ENCODE measurements at places on chromosomes 5 and 9. TPM values are rescaled to one million over a fixed set of nuclear protein-coding genes. Genes with fewer than 3 reads are reported as not detected.

GRCh38 chr5:15023846-15024245, 152.3 kb upstream of the ANKH start:
- H3K27ac ChIP-seq, result no peak overlapping the region
- H3K36me3 ChIP-seq, result no peaks in the 10 kb centered on the region
- H3K4me1 ChIP-seq, result no peaks in the 10 kb centered on the region

DNA sequence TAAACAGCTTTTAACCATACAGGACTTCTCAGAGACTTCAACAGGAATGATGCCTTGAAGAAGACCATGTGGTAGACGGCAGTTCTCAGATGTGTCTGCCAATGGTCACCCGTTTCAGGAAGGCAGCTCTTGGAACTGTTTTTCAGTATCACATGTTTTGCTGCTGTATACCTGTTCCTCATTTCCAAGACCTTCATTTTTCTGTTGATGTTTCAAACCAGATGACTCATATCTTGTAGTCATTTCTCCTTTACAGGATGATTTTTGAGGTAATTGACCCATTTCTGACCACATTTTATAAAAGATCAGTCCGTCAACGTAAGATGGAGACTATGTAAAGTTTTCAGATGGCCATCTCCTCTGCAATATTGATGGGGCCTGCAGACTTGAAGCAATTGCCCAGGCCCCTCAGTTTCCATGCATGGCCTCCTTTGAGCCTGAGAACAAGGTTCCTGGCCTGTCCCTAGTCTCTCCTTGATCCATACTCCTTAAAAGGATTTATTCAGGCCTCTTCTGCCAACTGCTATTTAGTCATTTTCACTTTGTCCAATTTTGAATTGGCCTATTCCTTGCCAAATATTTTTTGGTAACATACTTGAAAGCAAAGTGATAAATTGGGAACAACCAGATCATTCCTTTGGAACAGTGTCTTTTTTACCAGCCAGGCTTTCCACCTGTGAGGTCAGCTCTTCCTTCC, 128.6 kb downstream of the PDZD2 start:
- no peaks in the 10 kb centered on the region for H3K36me3 ChIP-seq
- H3K4me1 ChIP-seq, result no peaks in the 10 kb centered on the region
- H3K4me3 ChIP-seq, result no peak overlapping the region

Gene KCNMB1
- total RNA-seq, result 1.0 TPM

GRCh38 chr9:109488791-109489492, 9.2 kb downstream of the PTPN3 start:
- H3K27ac ChIP-seq, result no peak overlapping the region
- no peaks in the 10 kb centered on the region for H3K4me1 ChIP-seq
- no peak for DNase-seq
- no peaks in the 10 kb centered on the region for H3K27me3 ChIP-seq

DNA sequence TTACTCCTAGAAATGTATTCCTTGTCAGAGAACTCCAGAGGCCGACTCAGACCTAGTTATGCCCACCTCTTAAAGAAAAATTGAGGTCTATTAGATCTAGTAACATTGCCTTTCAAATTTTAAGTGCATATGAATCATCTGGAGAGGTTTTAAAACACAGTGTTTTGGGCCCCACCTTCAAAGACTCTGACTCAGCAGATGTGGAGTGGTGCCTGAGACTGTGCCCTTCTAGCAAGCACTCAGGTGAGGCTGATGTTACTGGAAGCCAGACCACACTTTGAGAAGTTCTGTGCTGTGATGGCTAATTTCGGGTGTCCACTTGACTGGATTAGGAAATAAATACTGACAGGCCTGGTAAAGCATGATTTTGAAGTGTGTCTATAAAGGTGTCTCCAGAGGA, 10.6 kb downstream of the FOXB2 start:
- H3K36me3 ChIP-seq, result no peaks in the 10 kb centered on the region
- H3K27ac ChIP-seq, result no peak overlapping the region
- H3K4me1 ChIP-seq, result no peaks in the 10 kb centered on the region
- H3K4me3 ChIP-seq, result no peak overlapping the region

GRCh38 chr5:53169933-53170332, 60.4 kb upstream of the MOCS2 start:
- H3K27me3 ChIP-seq, result no peaks in the 10 kb centered on the region
- no peak for DNase-seq
- no peak overlapping the region for H3K27ac ChIP-seq
- no peaks in the 10 kb centered on the region for H3K36me3 ChIP-seq
- peaks cover 4% of the 10 kb centered on the region for H3K4me1 ChIP-seq

Gene SLC25A48
- total RNA-seq, result 59.4 TPM

Gene CPEB4
- 23.4 TPM for total RNA-seq

DNA sequence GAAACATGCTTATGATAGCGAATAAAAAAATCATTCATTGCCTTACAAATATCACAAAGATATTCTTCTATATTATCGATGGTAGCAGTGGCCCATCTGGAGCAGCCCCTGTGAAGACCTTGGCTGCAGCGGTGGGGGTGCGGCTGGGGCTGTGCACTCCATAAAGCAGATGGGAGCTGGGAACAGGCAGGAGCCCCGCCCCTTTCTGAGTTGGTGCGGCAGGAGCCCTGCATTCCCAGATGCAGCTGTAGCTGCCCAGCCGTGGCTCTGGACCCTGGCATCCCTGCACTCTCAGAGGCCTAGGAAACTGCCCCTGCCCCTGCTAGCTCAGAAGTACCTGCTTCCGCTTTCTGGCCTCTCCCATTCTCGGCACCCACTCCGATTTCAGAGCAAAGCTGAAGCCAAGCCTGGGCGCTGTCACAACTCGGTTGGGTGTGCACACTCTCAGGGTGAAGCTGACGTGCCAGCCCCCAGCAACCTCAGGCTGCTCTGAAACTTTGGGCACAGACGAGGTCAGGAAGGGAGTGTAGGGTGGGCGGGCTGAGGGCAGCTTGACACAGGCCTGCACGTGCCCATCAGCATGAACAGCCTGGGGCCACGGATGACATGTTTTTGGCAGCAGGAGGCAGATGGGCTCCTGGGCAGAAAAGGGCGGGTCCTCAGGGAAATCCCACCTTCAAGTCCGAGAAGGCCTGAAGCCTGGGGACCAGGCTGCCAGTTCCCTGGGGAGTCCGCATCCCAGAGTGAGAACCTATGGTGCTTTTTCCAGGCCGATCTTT, 1440.8 kb upstream of the ACO1 start:
- no peak overlapping the region for H3K4me3 ChIP-seq
- DNase-seq, result no peak
- H3K27me3 ChIP-seq, result no peaks in the 10 kb centered on the region
- H3K36me3 ChIP-seq, result no peaks in the 10 kb centered on the region
- no peak overlapping the region for H3K27ac ChIP-seq

Gene NTRK2
- 79.1 TPM for total RNA-seq

Gene COL23A1
- 20.4 TPM for total RNA-seq

DNA sequence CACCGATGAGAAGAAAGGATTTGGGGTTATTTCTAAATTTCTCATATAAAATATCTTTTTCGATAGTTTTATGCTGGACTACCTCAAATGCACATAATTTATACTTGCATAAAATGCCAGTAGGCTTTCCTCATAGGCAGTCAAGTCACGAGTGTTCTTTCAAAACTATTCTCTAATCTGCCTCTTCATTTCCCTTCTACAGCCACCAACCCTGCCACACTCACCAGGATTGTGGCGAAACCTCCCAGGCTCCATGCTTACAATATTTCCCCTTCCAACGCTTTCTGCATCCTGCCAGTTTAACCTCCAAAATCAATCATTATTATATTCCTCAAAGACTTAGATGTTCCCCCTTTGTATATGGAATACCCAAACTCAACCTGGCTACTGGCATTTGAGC, 65.4 kb downstream of the FRMD3 start:
- H3K36me3 ChIP-seq, result no peaks in the 10 kb centered on the region
- H3K27ac ChIP-seq, result peak overlapping the region; percentile 41
- DNase-seq, result no peak
- no peak overlapping the region for H3K4me3 ChIP-seq
- H3K4me1 ChIP-seq, result peaks cover 10% of the 10 kb centered on the region

- no peak overlapping the region for H3K4me3 ChIP-seq
- no peak overlapping the region for H3K27ac ChIP-seq
- H3K27me3 ChIP-seq, result no peaks in the 10 kb centered on the region
- DNase-seq, result no peak
- H3K4me1 ChIP-seq, result no peaks in the 10 kb centered on the region
Observed at GRCh38 chr9:77911928-77912327, 119.7 kb downstream of the GNAQ start.

Gene CARD9
- total RNA-seq, result 3.1 TPM

Gene BHMT2
- 39.4 TPM for total RNA-seq

DNA sequence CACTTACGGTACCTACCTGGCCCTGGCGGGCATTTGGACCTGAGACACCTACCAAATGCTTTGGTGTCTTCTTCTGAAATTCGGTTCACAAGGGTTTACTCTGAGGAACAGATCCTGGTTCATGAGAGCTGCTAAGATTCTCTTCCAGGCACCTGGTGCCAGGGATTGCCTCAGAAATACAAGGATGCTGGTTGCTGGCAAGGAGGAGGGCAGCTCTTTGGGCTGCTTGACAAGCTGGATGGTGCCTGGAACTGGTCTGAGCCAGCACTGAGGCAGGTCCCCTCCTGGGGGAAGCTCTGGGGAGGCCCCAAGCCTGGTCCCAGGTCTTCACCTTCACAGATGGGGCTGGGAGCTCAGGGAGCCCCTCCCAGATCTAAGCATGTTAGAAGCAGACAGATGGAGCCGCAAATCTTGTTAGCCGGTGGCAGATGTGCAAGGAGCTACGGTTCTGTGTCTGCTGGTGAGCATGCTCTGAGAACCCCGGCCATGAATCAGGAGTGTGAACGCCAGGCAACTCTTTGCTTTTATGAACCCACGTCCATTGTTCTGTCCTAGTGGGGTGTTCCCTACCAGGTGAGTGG, 16.3 kb downstream of the FABP6 start:
- H3K4me1 ChIP-seq, result no peaks in the 10 kb centered on the region
- H3K27ac ChIP-seq, result no peak overlapping the region
- no peak for DNase-seq
- no peak overlapping the region for H3K4me3 ChIP-seq
- H3K27me3 ChIP-seq, result no peaks in the 10 kb centered on the region
